ENCODE measurements at places on chromosomes 16 and 17. TPM values are rescaled to one million over a fixed set of nuclear protein-coding genes. Genes with fewer than 3 reads are reported as not detected.

Gene ABCA8
- not detected for total RNA-seq

Gene C1QTNF8
- not detected for total RNA-seq

Gene LLGL2
- total RNA-seq = 24.2 TPM

Gene DOC2B
- total RNA-seq = not detected

Gene MSLN
- total RNA-seq = not detected

Gene NTN1
- 0.02 TPM for total RNA-seq

DNA sequence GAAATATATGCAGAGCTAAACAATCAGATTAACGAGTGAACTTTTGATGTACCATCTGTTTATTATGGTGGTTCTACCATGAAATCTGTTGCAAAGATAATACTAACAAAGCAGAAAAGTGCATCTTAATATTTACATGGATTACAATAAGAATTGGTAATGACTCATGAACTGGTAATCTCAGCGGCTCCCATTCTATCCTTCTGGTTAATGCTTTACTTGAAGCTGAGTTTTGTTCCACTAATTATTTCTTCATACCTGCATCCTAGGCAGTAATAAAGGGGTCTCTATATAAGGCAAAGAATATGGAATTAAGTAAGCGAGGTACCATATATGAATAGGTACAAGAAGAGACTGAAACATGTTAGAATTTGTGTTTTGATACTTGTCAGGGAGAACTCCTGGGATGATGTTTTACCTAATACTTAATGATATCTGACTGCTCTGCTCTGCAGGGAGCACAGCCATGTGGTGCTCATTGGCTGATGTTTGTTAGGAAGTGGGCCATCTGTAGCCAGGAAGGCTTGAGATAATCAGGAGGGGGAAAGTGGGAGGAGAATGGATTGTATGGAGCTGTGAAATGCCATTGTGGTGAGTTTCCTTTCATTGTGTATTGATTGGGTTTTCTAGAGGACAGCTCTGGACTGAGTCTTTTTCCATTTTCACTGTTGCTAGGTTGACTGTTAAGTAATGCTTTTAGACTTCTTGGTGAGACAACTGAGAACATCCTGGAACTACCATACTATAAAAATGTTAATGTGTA is 52.6 kb downstream of the MAP2K6 start:
- H3K36me3 ChIP-seq = no peaks in the 10 kb centered on the region
- no peak overlapping the region for H3K27ac ChIP-seq
- H3K4me1 ChIP-seq = no peaks in the 10 kb centered on the region
- no peak overlapping the region for H3K4me3 ChIP-seq
- H3K27me3 ChIP-seq = no peaks in the 10 kb centered on the region

DNA sequence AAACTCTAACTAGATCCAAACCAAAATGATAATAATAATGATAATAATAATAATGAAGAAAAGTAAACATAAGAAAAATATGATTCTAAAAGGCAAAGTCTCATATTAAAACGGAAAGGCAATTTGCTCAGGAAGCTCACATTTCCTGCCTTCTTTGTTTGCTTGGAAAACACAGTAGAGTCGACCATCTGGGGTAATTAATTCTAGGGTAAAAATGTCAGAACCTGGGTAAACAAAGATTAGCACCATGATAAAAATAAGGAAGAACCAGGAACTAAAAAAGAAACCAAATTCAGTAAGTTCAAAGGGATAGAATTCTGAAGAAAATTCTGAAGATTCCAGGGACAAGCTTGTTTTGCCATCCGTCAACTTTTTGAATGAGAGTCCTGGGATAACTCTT is 16.2 kb downstream of the KRABD2 start:
- no peak overlapping the region for H3K4me3 ChIP-seq
- no peaks in the 10 kb centered on the region for H3K36me3 ChIP-seq
- H3K27me3 ChIP-seq = no peaks in the 10 kb centered on the region
- H3K4me1 ChIP-seq = peaks cover 9% of the 10 kb centered on the region
- no peak for DNase-seq
- no peak overlapping the region for H3K27ac ChIP-seq

DNA sequence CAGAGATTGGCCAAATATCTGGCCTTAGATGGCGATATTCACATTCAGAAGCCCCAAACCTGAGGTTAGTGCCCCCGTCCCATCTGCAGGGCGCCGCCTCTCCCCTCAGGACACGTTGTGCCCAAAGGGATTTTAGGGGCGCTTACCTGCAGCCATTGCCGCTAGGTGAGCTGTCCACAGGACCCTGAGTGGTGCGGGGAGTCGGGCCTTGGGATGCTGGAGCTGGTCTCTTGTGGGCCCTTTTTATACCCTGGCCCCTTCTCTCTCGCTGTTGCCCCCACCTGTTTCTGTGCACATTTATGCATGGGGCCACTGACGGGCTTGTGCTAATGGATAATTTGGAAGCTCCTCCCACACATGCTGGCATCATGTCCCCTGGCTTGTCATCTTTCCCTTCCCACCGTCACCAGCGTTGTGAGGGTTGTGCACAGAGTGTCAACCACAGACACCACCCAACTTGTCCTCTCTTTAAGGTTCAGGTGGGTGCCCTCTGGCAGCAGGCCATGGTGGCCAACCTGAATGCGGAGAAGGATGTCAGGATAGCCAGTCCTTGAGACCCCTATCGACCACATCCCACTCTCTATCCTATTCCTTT is at the start of gene CSHL1:
Gene CSHL1, minus strand, starts transcription at position 218 of the 595 bp plus-strand sequence. Its CDS starts 62 bp downstream, at position 156.
- DNase-seq = no peak
- H3K4me3 ChIP-seq = no peak within 1 kb of the TSS
- H3K4me1 ChIP-seq = peaks cover 3% of the 10 kb centered on the region

- no peak overlapping the region for H3K27ac ChIP-seq
- no peak overlapping the region for H3K4me3 ChIP-seq
- no peaks in the 10 kb centered on the region for H3K27me3 ChIP-seq
- peaks cover 27% of the 10 kb centered on the region for H3K36me3 ChIP-seq
- no peak for DNase-seq
- H3K4me1 ChIP-seq = peaks cover 34% of the 10 kb centered on the region
Measured at GRCh38 chr17:21209511-21210175, 4.3 kb downstream of the TMEM11 start.

DNA sequence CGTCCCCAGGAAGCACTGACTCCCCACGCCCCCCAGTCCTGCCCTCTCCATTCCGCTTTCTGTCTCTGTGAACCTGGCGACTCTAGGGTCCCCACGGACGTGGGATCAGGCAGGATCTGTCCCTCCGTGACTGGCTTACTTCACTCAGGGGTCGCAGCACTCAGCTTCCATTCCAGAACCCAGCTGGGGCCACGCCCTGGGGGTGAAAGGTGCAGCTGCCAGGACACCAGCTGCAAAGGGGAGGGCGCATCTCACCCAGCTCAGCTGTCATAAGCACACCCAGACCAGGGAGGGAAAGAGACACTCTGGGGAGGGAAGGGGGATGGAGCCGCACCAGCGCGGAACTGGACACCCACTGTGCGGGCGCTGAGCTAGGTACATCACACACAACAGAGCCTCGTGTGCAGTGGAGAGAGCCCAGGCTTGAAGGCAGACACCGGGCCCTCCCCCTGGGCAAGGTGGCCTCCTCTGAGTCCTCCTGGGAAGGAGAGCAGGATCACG is 18.5 kb upstream of the HEXD start:
- no peak overlapping the region for H3K27ac ChIP-seq
- no peaks in the 10 kb centered on the region for H3K27me3 ChIP-seq
- H3K4me1 ChIP-seq = peaks cover 18% of the 10 kb centered on the region
- no peak overlapping the region for H3K4me3 ChIP-seq

GRCh38 chr17:36591434-36592315 is at the start of gene DHRS11:
Gene DHRS11, plus strand, starts transcription at chr17:36591879. Its CDS starts 131 bp downstream, at chr17:36592010.
- peak within 1 kb of the TSS; percentile 62 for H3K4me3 ChIP-seq
- no peaks in the 10 kb centered on the region for H3K27me3 ChIP-seq

- peak; percentile 76 for DNase-seq
- peak within 1 kb of the TSS; percentile 87 for H3K4me3 ChIP-seq
- no peaks in the 10 kb centered on the region for H3K27me3 ChIP-seq
Measured at GRCh38 chr17:81552244-81553017, at the start of gene FAAP100. Gene FAAP100, minus strand, starts transcription at chr17:81552353. Its CDS starts 23 bp downstream, at chr17:81552330.

DNA sequence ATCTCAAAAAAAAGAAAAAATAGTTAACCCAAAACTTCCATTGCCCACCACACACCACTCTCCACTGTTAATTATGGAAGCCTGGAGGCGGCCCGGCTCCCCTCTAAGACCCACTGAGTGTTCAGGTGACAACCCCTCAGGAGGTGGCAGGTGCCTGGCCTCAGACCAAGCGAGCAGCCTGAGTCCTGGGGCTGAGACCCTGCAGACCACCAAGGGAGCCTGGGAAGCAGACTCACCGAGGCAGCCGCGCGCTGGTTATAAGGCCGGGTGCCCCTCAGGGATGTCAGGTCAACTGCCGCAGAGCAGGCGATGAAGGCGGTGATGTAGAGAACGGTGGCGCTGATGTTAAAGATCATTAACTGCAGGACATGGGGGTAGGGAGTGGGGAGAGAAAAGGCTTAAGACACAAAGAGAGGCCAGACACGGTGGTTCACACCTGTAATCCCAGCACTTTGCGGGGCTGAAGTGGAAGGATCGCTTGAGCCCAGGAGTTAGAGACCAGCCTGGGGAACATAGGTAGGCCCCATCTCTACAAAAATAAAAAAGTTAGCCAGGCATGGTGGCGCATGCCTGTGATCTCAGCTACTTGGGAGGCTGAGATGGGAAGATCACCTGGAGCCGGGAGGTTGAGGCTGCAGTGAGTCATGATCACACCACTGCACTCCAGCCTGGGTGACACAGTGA is 13.3 kb downstream of the ARL2BP start:
- peaks cover 11% of the 10 kb centered on the region for H3K4me1 ChIP-seq
- no peaks in the 10 kb centered on the region for H3K36me3 ChIP-seq
- no peak for DNase-seq
- H3K27ac ChIP-seq = no peak overlapping the region
- H3K4me3 ChIP-seq = no peak overlapping the region

GRCh38 chr17:21381076-21381706 is 5.0 kb downstream of the KCNJ12 start:
- H3K36me3 ChIP-seq = no peaks in the 10 kb centered on the region
- no peak overlapping the region for H3K27ac ChIP-seq
- H3K4me1 ChIP-seq = no peaks in the 10 kb centered on the region
- DNase-seq = no peak
- no peak overlapping the region for H3K4me3 ChIP-seq
